CD4-positive, alpha-beta memory T cell (primary cell): ENCODE measurements at places on chromosomes 12 and 14. TPM values are rescaled to one million over a fixed set of nuclear protein-coding genes. Genes with fewer than 3 reads are reported as not detected.

SEL1L gene
- total RNA-seq: 65.7 TPM

RARG gene
- 86.0 TPM for total RNA-seq

FGF6 gene
- total RNA-seq: not detected

AICDA gene
- not detected for total RNA-seq

SLC25A21 gene
- not detected for total RNA-seq

GLIPR1L2 gene
- total RNA-seq: 0.47 TPM

RNASE1 gene
- total RNA-seq: 5.3 TPM

KNTC1 gene
- total RNA-seq: 30.9 TPM

ERP27 gene
- total RNA-seq: 9.3 TPM

ANKRD13A gene
- 99.7 TPM for total RNA-seq

CLEC4A gene
- total RNA-seq: 2.1 TPM
